Activated CD8-positive, alpha-beta memory T cell treated with anti-CD3 and anti-CD28 coated beads for 48 hours (primary cell): ENCODE measurements at places on chromosomes 1 and 21.

DNA sequence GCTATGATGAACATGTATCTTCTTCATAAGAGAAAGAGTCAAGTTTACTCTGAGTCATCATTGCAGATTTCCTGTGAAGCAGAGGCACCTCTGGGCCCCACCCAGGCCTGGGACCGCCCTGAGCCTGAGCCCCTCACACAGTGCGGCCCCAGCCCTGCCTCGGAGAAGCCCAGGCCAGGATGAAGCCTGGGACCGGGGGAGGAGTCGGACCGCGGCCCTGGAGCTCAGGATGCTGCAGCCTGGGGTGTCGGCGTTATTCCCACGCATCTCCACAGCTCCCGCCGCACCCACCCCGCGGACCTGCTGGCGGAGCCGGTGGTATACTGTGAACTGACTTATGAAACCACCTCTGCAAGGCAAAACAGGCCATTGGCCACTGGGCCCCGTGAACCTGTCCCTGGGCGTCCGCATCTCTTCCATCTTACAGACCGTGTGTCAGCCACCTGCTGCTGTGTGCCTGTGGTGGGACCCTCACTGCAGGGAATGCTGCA is 2.4 kb upstream of the COL6A1 start:
- no peak for DNase-seq

DNA sequence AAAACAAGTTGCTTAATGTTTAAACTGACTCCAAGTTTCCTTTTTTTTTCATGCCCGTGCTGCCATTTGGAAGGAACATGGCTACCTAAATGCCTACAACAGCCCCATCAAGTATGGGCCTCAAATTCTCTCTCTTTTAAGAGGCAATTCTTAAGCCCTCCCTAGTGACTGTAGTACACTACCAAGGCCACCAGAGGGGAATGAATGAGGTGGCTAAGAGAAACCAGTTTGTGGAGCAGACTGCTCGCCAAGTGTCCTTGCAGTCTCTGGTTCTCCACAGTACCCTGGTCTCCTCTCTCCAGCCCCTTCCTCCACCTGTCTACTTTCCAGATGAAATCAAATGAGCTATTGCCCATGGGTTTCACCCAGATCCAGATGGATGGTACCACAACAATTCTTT is 1809.6 kb downstream of the BRINP3 start:
- no peak for DNase-seq

DNA sequence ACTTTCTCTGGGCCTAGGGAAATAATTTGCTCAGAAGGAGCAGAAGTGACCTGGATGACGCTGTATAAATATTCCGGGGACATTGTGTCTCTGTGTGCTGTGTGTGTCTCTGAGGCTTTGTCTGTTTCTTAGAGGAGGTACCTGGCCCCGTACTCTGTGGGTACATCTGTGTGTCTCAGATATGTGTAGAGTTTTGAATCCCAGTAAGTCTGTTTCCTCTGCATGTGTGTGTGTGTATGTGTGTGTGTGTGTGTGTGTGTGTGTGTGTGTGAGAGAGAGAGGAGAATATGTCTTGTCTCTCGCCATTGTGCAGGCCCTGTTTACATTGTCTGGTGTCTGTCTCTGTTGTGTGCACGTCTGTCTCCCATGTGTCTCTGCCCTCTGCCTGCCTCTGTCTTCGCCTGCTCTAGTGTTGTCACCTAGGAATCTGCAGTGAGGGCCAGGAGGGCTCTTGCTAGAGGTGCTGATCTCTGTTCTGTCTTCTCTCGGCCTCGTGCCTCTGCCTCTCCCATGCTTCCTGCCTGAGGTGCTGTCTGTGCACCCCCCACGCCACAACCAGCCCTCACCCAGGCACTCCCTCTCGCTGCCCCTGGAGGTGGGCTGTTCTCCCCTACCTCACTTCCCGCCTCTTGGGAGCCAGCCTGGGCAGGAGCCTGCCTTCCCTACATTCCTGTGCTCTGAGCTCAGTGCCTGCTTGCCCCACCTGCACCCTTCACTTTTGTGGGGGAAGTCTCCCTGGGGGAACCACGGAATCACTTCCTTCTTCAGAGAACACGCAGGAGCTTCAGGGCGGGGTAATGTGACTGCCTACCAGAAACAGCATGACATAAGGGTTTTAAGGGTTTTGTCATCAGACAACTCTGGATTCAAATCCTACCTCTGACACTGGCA is 5.9 kb downstream of the MAP7D1 start:
- DNase-seq: no peak

GRCh38 chr1:20109223-20109856 is 10.0 kb downstream of the PLA2G2D start:
- DNase-seq: no peak

GRCh38 chr21:31730712-31731055 is 1.2 kb downstream of the SCAF4 start:
- DNase-seq: no peak

- no peak for DNase-seq
Measured at GRCh38 chr1:100950781-100951180, 54.9 kb downstream of the SLC30A7 start.

GRCh38 chr1:165497069-165498013 is 46.5 kb upstream of the LRRC52 start:
- no peak for DNase-seq

GRCh38 chr1:19656134-19656779 is 8.4 kb upstream of the HTR6 start:
- DNase-seq: no peak

DNA sequence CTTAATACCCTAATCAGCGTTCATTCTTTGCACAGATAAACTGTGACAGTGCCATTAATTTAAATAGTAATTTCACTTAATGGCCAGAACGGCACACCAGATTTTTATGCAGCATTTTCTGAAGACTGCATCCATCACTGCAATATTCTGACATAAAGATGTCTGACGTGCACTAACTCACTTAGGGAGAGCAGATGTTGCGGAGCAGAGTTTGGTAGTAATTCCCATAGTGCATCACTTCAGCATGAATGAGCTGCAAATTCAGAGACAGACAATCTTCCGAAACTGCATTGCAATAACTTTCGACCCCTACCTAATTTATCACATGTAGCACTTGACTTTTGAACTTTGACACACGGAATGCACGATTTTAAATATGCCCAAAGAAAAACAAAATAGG is 225.3 kb downstream of the KCTD3 start:
- DNase-seq: no peak

DNA sequence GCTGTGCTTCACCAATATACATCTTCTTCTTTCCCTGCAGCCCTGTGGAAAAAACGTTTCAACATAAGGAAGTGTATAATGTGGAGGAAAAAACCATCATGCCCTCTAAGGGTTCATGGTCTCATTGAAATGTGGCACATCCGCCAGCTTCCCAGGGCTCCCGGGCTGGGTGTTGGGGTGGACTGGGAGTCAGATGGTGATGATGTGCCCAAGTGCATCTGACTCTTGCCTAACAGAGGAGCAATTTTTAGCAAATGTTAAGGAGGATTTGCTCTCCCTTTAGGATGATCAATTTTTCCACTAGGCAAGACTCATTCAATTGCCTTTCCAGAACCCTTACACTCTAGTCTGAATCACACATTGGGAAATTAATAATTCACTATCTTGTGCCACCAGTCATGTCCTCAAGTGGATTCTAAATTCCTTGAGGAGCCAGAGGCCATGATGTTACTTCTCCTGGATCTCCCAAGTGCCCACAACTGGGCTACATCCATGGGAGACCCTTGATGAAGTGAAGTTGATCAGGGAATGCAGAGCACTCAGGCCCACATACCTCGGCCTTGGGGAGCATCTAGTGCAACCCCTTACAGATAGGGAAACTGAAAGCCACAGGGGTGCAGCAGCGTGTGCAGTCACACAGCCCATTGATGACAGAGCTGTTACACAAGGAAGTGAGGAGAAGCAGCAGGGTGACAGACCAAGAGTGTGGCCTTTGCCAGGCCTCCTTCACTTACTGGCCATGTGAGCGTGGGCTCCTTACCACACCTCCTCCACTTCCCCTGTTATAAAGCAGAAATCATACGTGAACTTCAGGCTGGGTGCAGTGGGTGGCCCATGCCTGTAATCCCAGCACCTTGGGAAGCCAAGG is 100.0 kb upstream of the SLC44A3 start:
- DNase-seq: no peak

DNA sequence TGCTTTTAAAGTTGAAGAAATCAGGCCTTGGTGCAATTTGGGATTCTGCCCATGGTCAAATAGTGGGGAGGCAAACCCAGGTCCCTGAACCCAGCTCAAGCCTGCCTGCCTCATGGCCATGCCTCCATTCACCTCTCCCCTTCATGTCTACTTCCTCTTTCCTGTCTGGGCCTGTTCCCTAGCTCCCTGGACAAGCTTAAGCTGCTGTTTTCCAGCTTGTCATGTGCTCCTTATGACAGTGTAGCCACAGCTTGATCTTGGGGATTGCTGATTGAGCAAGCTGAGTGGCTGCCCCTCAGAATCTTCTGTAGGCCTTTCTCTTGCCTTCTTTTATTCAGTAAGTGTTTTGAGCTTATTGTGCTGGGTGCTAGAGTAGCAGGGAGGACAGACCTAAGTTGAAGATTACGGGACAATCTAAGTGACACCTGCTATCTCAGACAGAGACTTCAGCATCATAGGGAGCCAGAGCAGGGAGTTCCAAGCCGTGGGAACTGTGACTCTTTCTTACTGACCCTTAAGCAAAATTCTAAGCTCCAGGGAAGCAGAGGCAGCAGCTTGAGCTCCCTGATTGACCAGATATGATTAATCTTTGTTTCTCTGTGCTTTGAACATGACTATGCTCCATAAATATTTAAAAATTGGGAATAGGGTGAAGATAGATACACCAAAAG is 520 bp upstream of the MR1 start:
- DNase-seq: no peak

DNA sequence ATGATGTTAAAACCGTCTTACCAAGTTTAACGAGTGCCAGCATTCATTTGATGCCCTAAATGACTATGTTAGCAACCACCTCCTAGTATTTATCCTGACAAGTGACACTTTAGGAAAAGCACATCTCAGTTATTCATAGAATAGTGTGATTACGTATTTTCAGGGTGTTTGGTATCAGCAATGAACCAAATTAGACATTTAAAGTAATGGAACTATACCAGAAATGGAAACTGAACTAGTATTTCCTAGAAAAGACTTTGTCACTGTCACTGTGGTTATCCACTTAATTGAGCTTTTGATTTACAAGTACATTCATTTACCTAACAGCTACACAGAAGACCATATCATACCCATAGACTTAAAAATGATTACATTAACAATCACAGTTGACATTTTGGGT is 3.6 kb upstream of the IL12RB2 start:
- no peak for DNase-seq
